Endodermal cell (in vitro differentiated cells): ENCODE measurements at places on chromosomes 2 and 18. TPM values are rescaled to one million over a fixed set of nuclear protein-coding genes. Genes with fewer than 3 reads are reported as not detected.

OTOS gene
- total RNA-seq: not detected in 3 replicates

B4GALT6 gene
- 47.1 and 47.7 TPM in 2 replicates for total RNA-seq

POTEF gene
- total RNA-seq: 0.18 to 0.38 TPM (median 0.31 TPM) in 3 replicates

ALK gene
- total RNA-seq: 0.45 and 0.46 TPM in 2 replicates

SH3RF3 gene
- total RNA-seq: 1.8 TPM in 2 replicates

ITGB6 gene
- total RNA-seq: not detected in 3 replicates

POTEI gene
- total RNA-seq: 1.2 and 2.0 TPM in 2 replicates

CDK5R2 gene
- 0.95 to 1.3 TPM (median 1.2 TPM) in 3 replicates for total RNA-seq

AQP12B gene
- 0.23 TPM in 1 of 3 replicates, not detected in the others for total RNA-seq

IL18RAP gene
- total RNA-seq: not detected in 2 replicates

THSD7B gene
- total RNA-seq: 2.2 and 2.6 TPM in 2 replicates

SLC66A2 gene
- 29.0 and 32.4 TPM in 2 replicates for total RNA-seq

GPR75 gene
- 2.0 to 4.0 TPM (median 3.6 TPM) in 3 replicates for total RNA-seq

PHOSPHO2 gene
- total RNA-seq: 7.3 and 9.2 TPM in 2 replicates

GRCh38 chr2:44550561-44550960 lies 188.8 kb downstream of the CAMKMT start:
- no peak for DNase-seq

DNA sequence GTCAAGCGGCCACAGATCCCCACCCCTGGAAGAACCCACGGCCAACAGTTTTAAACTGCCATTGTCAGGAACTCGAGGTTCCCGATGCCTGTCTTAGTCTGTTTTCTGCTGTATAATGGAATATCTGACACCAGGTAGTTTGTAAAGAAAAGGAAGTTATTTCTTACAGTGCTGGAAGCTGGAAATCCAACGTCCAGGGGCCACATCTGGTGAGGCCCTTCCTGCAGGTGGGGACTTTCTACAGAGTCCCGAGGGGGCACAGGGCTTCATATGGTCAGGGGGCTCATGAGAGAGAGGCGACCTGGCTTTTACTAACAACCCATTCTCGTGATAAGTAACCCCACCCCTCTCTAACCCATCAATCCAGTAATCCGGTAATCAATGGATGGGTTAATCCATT lies 501.6 kb upstream of the MYT1L start:
- peak; percentile 10 for DNase-seq

DNA sequence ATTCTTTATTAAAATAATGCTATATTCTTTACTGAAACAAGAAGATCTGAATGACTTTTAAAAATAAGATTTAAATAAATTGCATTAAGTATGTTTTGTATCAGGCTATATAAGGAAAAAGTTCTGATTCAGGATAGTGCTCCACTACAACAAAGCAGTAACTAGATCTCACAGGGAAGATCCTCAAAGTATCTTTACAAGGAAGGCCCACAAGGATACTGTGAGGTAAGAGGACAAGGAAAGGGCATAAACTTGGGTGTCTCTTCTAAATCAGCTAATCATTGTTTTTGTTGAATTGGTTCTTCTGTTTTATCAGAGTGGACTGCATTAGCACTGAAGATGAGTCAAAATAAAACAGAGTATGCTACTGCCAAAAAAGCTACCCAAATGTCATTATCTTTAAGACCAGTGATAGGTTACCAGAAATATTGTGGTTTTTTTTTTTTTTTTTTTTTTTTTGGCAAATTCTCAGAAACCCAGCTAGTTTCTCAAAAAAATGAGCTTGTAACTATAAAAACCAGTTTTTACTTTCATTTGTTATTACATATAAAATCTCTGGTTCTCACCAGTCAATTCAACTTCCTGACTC lies 160.9 kb downstream of the BAZ2B start:
- no peak for DNase-seq

DNA sequence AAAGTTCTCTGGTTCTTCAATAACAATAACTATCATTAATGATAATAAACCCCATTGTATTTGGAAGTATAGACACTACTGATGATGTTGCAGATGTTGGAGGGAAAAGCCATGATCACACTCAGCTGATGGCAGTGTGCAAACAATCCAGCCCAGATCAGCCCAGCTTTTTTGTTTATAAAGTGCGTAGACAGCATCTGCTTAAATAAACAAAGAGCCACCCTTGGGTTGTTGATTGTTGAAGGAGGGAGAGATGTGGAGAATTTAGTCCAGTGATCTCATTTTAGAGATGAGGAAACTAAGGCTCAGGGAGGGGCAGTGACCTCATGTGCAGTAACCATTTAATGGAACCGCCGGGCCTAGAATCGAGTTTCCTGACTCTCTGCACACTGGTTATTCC lies 56.0 kb upstream of the MEX3C start:
- DNase-seq: no peak

DNA sequence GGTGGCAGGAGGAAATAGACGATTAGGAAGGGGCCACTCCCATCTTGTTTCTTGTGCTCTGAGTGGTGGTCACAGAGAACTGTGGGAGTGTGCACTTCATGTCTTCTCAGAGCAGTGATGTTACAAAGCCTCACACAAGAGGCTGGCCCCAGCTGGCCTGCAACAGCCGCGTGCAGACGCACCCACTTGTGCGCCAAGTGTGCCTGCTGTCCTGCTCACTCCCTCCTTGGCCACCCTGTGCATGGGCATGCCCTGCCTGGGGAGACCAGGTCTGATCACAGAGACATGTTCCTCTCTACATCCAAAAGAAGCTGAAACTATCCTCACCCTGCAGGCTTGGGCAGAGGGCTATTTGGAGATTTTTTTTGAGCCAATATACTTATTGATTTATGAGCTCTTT lies 108.4 kb downstream of the MRO start:
- DNase-seq: no peak

GRCh38 chr18:23752796-23753195 lies 63.5 kb downstream of the LAMA3 start:
- no peak for DNase-seq

- DNase-seq: no peak
These were observed 9.7 kb upstream of the IL1RN start for GRCh38 chr2:113117541-113118262.

GRCh38 chr2:237324837-237325236 lies 89.1 kb downstream of the COL6A3 start:
- DNase-seq: no peak

- DNase-seq: no peak
These were observed 395.1 kb downstream of the FBXO15 start for GRCh38 chr18:73752546-73752945.

DNA sequence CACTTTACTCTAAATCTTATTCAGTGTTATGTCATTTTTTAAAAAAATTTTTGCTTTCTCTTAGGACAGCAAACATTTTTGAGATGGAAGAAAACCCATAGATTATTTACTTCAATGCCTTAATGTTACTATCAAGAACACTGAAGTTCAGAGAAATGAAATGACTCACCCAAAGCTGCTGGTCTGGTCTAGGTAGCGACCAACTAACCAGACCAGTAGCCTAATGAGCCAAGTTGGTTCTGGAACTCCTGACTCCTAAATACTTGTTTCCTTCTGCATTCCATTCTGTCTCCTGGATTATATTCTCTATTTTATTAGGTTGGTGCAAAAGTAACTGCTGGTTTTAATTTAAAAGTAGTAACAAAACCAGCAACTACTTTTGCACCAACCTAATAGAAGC lies 35.4 kb downstream of the SLC8A1 start:
- DNase-seq: no peak

DNA sequence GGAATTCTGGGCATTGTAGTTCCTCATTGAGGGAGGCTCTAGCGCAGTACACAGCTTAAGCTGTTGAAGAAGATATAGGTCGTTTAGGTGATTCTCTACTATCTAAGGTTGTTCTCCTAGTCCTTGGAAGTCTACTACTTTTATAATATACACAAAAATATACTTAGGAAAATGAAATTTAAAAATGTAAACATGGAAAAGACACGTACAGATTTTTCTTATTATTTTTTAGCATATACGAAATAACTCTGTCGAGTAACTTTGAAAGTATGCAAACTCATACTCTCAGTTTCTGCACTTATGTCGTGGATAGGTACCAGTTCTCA lies 272 bp upstream of the FASTKD1 start:
- no peak for DNase-seq

- DNase-seq: no peak
These were observed at the start of gene MYL1 for GRCh38 chr2:210315015-210315788. Gene MYL1 (minus strand): TSS chr2:210315174. CDS start chr2:210315042, 132 bp downstream.

DNA sequence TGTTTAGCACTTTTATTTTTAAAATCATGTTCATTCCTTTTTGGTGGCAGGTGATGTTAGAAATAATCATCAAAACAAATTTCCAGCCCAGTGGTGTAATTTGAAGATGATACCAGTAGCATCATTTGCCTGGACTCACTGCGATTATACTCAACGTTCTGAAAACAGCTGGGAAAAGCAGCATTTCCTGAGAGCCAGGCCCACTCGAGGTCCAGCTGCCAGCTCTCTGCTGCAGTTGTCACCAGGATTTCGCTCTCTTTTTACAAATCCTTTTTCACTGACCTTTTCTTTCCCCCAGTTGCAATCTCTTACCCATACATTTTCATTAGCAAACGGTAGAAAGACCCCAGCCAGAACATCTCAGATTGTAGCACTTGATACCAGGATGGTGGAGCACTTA lies 110.6 kb upstream of the LYPD1 start:
- no peak for DNase-seq

- no peak for DNase-seq
These were observed 61.6 kb upstream of the RAB27B start for GRCh38 chr18:54766634-54767033.

DNA sequence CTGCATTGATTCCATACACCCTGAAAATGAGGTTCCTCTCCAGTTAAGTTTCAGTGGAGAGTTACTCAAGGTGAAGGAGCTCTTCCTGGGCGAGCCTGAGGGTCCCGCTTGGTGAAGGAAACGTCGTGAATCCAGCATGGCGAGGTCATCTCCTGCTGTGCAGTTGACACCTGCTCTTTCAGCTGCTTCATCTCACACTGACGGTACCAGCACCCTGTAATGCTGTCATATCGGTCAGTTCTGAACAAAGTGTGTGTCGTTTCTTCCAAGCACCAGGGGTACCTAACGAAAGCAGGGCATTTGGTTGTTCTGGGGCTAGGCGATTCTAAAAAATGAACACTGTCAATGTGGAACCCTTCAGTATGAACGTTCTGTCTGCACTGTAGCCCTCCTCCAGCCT lies 52.6 kb downstream of the ITGB1BP1 start:
- no peak for DNase-seq

DNA sequence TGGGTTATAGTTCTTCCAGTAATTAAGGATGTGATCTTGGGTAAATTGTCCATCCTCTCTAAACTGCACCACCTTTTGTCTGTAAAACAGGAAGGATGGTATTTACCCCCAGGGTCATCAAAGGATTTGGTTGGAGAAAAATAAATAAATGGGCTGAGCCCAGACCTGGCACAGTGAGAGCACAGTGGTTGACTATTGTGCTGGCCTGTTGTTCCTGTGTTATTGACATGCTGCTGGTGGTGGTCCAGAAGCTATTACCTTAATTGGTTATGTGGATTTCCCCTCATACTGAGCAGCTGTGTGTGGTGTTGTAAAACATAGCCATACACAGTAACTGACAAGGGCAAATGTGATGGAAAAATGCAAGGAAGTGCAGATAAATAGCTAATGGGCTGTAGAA lies 746 bp upstream of the IL37 start:
- DNase-seq: no peak

GRCh38 chr2:11677136-11678055 lies 7.4 kb upstream of the NTSR2 start:
- DNase-seq: peak; percentile 83

DNA sequence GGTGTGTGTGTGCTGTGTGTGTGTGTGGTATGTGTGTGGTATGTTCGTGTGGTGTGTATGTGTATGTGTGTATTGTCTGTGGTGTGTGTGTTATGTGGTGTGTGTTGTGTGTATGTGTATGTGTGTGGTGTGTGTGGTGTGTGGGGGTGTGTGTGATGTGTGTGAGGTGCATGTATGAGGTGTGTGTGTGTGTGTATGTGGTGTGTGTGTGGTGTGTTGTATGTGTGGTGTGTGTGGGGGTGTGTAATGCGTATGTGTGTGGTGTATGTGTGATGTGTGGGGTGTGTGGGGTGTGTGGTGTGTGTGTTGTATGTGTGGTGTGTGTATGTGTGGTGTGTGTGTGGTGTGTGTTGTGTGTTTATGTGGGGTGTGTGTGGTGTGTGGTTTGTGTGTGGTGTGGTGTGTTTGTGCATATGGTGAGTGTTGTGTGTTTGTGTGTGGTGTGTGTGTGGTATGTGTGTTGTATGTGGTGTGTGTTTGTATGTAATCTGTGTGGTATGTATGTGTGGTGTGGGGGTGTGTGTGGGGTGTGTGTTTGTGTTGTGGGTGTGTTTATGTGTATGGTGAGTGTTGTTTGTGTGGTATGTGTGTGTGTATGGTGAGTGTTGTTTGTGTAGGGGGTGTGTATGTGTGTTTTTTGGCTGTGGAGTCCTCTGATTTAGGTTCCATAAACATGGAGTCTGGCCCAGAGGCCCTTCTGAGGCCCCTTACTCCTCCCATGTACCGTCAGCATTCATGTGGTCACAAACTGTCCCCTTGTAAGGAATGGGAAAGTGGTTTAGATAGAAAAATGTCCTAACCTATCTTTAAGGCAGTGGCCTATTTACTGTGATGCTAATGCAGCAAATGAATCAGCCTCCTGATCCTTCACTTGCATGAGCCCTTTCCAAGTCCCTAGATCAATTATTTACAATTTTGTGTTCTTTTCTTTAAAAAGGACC lies 116.0 kb downstream of the ALPK2 start:
- no peak for DNase-seq
